Epithelial cell of proximal tubule (primary cell): ENCODE measurements at places on chromosomes 5 and 9.

GRCh38 chr9:130262771-130263170 lies 2.8 kb upstream of the HMCN2 start:
- DNase-seq, result no peak

GRCh38 chr5:134749415-134749814 lies 9.2 kb upstream of the DDX46 start:
- peak; percentile 41 for DNase-seq

DNA sequence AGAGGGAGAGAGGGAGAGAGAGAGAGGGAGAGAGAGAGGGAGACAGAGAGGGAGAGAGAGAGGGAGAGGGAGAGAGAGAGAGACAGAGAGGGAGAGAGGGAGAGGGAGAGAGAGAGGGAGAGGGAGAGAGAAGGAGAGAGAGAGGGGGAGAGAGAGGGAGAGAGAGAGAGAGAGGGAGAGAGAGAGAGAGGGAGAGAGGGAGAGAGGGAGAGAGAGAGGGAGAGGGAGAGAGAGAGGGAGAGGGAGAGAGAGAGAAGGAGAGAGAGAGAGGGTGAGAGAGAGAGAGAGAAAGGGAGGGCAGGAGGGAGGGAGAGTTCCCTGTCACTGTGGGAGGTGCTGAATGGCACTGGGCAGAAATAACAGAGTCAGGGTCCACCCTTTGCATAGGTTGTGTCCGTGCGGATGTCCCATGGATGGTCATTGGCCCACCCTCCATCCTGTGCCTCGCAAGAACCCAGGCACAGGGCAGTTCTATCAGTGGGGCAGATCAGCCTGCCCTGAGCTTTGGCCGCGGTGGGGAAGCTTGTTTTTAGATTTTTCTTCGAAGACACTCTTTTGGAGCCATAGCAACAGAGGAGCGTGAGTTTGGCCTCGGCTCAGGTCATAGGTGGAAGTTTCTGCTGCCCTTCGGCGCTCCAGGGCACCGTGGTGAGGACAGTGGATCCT lies 30.1 kb downstream of the ADAMTSL2 start:
- no peak for DNase-seq

- no peak for DNase-seq
Observed at GRCh38 chr5:146009020-146009419, 72.6 kb downstream of the SH3RF2 start.

- DNase-seq, result no peak
Observed at GRCh38 chr5:124951661-124952060, 205.2 kb upstream of the ZNF608 start.

GRCh38 chr5:36029914-36030313 lies 36.8 kb downstream of the UGT3A2 start:
- DNase-seq, result no peak

- no peak for DNase-seq
Observed at GRCh38 chr5:159899067-159900049, 16.9 kb upstream of the ADRA1B start.
